ENCODE measurements at places on chromosomes 5 and 9.
A peak's percentile ranks its signal among the peaks of the same experiment; 100 is the strongest.

DNA sequence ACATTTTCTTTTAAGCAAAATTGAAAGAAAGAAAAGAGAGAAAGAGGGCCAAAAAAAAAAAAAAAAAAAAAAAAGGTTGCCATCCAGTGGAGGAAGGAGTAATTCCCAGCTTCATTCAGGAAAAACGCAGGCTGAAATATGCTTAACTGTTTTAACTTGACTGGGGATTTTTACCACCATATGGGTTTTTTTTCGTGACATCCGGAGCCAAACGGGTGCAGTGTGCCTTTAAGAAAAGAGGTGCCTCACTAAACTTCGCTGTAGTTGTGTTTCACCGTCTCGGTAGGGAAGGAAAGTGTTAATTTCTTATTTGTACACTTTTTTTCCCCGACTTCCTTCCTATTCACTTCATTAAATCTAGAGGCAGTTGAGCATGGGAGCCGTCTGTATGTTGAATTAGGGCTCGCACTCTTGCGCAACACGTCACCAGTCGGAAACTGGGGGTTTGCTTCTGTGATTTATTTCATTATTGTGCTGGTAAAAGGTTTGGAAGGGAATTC, 143.0 kb downstream of the SMARCA2 start:
- DNase-seq: peak; percentile 10

DNA sequence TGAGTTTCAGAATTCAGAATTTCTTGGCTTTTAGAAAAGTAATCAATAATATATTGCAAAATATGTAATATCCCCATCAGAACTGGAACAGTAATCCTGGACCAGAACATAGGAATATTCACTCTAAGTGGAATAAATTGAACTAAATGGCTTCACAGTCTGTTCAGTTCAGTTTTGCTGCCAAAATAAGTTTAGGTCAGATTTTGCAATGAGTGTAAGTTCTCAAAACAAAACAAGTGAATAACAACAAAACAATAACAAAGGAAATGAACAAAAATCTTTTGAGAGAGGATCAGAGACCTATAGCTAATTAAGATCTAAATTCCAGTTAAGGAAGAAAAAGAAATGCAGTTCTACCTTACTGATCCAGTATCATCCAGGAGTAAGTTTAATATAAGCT, 9.3 kb downstream of the PTGER4 start:
- no peak for DNase-seq

DNA sequence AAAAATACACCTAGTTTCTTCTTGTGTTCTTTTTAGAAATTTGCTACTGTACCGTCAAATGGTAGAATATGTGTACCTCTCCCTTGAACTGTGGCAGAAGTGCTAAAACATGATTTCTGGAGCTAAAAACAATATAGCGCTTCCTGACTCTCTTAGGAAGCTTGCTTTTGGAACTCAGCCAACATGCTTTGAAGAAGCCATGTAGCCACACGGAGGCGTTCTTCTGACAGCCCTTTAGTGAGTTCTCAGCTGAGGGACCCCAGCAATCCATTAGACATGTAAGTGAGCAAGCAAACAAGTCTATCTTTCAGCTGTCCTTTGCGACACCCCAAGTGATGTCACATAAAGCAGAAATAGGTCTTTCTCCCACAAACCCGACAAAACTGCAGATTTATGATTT, 917.0 kb downstream of the CDH9 start:
- no peak for DNase-seq

GRCh38 chr9:86454701-86455615, 100.7 kb upstream of the TUT7 start:
- no peak for DNase-seq

GRCh38 chr9:114014044-114014443, 64.1 kb downstream of the AMBP start:
- DNase-seq: no peak

- no peak for DNase-seq
Measured at GRCh38 chr9:105044518-105044917, 116.6 kb upstream of the ABCA1 start.

DNA sequence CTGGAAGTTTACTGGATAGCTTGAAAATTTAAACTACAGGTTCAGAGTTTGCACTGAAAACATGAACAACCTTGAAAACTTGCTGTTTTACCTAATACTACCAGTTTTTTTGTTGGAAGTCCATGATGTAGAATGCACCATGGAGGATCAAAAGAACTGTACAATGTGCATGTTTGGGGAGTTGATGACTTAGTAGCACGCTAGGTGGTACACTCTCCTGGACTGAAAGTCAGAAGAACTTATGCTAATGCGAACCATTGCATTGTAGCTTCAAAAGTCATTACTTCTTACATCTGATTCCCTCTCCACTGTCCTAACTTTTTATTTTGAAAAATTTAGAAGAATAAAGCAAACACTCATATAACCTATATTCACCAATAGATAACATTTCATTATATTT, 211.0 kb downstream of the OSTF1 start:
- DNase-seq: no peak

DNA sequence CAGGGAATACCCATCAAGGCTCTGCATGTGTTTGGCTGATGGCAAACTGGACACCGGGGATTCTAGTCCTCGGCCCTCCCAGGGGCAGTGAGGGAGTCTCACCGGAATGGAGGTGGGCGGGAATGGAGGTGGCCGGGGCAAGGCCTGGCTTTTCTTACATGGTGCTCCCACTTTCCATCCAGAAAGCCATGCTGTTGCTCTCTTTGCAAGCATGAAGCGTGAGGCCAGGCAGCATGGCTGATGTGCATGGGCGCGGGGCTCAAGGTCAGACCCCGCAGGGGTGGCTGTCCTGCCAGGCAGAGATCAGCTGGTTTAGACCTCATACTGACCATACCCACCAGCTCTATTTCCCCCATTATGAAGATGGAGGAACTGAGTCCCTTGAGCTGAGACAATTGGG, 108.0 kb upstream of the PHYKPL start:
- no peak for DNase-seq

GRCh38 chr9:137738703-137739102, 119.9 kb downstream of the EHMT1 start:
- no peak for DNase-seq

DNA sequence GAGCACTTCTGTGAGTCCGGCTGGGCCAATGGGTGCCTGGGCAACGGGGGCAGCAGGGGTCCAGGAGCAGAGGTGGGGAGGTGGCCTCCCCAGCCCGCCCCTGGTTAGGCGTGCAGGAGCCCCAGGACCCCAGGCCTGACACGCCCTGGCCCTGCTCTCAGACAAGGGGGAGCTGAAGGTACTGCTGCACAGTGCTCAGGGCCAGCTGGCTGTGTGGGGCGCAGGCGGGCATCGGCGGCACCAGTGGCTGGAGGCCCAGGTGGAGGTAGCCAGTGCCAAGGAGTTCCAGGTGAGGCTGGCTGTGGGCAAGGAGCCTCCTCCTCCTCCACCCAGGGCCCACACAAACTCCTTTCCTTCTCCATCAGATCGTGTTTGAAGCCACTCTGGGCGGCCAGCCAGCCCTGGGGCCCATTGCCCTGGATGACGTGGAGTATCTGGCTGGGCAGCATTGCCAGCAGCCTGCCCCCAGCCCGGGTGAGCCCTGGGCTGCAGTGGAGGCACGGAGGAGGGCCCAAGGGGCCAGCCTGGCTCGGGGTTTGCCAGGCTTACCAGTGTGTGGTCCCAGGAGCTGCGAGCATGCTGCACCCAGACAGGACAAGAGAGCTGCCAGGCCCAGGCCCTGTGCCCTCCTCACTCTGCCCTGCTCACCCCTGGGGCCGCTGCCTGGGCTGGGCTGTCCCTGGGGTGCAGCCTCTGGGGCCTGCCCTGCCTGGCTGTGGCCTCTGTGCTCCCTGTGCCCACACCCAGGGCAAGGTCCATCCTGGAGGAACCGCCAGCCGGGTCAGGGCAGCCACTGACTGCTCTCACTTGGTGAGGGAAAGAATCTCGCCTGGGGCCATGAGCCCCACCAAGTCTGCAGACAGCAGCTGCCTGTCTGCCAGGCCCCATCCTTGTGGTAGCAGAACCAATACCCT, 7.0 kb downstream of the MAMDC4 start:
- DNase-seq: no peak

DNA sequence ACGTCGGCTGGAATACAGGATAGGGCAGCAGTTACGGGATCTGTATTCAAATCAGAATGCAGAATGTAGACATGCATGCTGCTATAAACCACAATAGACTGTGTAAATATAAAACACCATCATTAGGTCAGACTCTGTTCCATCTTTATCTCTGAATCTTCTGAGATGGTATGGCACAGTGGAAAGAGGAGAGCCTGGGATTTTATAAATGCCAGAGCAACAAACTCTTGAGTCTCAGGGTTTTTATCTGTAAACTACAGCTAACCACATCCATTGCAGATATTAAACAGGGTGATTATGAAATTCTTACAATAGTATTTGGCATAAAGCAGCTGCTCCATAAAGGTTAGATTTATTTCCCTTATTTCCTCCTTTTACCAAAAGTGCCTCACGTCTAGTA, 108.7 kb downstream of the ZDHHC21 start:
- DNase-seq: no peak

- DNase-seq: no peak
Measured at GRCh38 chr5:175060257-175060656, 335.9 kb downstream of the MSX2 start.

- no peak for DNase-seq
Measured at GRCh38 chr9:95025213-95026147, 292.0 kb downstream of the FANCC start.

- DNase-seq: no peak
Measured at GRCh38 chr5:129771058-129771838, 23.4 kb downstream of the MINAR2 start.

DNA sequence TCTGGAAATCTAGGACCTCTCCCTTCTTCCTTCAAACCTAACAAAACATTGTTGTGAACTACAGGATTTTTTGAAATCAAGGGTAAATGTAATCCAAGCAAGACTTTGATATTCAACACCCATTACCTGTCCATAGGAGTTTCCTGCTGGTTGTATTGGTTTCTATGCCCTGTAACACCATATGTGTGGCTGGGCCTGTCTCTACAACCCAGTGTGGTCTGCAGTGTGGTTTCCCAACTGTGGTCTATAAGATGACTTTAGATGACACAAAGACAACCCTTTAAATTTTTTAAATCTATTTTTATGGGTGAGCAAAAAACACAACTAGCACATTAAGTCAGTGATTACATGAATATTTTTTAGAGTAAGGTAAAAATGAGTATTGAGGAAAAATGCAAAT, 93.1 kb downstream of the SMIM15 start:
- DNase-seq: no peak

All from activated T-helper 9 cell treated with anti-CD3 and anti-CD28 coated beads, Interleukin-2, amount 50 U/mL, for 16 hours (primary cell).